GM20000 (cell line): ENCODE measurements at places on chromosomes 11 and 22.
A peak's percentile ranks its signal among the peaks of the same experiment; 100 is the strongest.

DNA sequence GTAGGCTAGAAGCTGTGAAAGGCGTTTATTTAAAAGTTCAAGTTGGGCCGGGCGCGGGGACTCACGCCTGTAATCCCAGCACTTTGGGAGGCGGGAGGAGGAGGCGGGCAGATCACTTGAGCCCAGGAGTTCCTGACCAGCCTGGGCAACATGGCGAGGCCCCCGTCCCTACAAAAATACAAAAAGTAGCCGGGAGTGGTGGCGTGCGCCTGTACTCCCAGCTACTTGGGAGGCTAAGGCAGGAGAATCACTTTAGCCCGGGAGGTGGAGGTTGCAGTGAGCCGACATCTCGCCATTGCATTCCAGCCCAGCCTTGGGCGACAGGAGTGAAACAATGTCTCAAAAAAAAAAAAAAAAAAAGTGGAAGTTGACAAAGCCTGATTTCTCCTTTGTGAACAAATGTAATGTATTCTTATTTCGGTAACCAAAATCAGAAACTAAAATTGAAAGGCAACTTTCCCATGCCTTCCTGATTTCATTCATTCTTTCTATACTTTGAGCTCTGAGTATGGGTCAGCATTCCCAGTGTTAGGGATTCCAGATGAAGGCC, 825 bp downstream of the PTPMT1 start:
- DNase-seq: no peak

DNA sequence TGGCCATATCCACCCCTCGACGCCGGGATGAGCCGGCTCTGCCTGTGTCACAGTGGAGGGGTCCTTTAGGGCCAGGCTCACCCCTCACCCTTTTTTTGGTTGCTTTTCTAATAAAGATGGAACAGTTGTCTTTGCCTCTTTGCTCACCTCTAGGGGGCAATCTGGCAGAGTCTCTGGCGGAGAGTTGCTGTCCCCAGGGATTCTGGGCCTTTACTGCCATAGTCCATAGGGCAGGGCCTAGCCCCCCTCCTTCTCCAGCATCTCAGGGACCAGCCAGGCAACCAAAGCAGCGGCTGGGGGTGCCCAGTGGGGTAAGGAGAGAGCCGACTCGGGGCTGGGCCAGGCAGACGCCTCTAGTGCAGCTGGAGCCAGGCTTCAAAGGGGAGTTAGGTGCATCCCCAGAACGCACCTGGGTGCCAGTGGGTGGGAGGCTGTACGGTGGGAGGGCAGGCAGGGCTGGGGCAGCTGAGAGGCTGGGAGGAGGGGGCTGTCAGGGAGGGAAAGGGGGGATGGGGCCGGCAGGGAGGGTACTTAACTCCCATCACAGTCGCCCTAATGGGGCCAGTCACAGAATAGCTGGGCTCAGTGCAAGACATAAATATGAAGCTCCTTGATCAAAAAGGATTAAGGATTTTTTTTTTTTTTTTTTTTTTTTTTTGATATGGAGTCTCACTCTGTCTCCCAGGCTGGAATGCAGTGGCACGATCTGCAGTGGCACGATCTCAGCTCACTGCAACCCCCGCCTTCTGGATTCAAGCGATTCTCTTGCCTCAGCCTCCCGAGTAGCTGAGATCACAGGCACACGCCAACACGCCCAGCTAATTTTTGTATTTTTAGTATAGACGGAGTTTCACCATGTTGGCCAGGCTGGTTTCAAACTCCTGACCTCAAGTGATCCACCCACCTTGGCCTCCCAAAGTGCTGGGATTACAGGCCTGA, 2.5 kb upstream of the SUSD2 start:
- no peak for DNase-seq

DNA sequence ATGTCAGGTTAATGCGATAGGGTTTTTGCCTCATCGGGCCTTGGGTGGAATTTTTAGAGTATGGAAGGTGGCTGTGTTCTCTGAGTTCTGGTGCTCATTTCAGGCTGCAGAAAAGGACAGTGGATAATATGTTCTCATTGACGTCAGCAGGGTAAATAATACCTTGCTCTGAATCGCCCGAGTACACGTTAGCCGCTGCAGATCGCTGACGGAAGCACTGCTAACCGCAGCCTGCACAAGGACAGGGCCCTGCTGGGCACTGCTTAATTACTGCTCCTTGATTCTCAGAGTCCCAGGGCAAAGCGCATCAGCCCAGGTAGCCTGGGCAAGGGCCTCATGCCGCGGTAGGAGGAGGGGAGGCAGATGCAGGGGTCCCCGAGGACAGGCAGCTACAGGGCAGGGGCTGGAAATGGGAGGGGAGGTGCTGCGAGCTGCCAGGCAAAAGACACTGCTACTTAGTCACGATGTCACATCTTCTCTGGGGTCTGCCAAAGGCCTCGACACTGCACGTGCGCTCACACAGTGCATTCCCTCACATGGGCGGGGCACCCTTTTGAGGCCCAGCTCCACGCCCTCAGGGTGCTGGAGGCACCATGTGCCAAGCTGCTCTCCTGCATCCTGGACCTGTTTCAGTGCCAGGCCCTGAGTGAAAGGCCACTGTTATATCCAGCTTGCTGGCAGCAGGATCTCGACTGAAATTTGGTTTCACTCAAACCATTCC, 35.2 kb downstream of the PPP2R1B start:
- no peak for DNase-seq

DNA sequence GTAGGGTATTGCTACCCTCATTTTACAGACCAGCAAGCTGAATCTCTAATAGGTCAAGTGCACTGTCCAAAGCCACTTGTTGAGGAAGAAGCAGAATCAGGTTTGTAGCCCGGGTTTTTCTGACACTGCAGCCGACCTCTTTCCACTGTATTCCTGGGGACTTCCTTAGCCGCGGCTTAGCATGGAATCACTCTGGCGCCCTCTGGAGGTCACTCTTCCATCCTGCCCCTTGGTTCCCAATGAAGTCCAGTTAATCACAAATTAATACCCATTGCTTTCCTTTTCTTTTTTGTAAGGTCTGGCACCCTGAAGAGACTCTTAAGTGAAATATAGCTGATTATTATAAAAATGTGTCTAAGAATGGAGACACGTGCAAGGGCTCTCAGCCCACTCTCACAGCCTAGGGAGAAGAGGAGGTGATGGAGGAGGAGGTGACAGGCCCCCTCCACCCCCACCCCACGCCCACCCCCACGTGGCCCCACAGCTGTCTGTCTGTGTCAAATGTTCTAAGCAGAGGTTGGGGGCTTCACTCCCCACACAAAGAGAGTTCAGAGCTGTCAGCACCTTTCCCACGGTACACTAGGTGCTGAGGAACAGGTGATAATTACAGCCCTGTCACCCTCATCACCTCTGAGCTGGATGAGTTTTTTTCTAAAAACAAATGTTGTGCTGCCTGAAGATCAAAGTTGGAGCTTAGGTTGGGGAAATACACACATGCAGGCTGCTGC, 57.7 kb upstream of the DRD2 start:
- DNase-seq: peak; percentile 65

GRCh38 chr11:74345420-74345819, 34.0 kb upstream of the P4HA3 start:
- DNase-seq: no peak

DNA sequence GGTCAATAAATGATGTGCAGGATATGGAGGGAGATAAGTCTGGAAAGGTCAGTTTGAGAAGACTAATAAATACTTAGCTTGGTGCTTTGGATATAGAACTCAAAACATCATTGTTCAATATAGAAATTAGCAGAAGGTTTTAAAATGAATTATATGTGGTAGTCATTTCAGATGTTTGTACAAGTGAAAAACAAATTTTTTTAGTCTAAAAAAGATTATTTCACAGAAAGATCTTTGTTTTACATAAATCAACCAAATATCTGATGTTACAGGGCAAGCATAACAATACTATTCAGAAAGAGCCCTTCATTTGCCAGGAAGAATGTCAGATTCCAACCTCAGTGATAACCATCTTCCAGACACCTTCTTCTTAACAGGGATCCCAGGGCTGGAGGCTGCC, at the start of gene OR52D1:
Gene OR52D1, plus strand, starts transcription at position 301 of the 400 bp plus-strand sequence. Its CDS starts 22 bp downstream, at position 323.
- DNase-seq: no peak

DNA sequence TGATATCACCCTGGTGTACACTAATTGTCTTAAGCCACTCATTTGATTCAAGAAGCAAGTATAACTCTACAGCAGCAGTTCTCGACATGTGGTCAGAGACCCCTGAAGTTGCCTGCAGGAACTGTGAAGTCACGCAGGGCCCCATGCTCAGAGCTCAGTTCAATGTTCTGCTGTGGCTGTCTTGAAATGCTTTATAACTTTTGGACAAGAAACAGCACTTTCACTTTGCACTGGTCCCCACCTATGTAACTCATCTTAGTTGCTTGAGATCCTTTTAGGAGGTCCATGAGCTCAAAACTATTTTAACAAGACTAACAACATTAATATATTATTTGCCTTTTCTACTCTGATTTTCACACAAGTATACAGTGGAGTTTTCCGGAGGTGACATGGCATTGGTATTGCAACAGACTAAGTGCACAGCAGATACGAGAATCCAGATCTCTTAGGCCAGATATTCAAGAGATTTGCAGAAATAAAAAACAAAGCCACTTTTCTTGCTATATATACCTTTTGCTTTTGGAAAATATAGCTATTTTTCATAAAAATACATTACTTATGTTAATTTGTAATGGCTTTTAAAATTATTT, 64.8 kb downstream of the PRR5L start:
- DNase-seq: no peak

GRCh38 chr11:12734625-12735024, 60.4 kb downstream of the TEAD1 start:
- no peak for DNase-seq

DNA sequence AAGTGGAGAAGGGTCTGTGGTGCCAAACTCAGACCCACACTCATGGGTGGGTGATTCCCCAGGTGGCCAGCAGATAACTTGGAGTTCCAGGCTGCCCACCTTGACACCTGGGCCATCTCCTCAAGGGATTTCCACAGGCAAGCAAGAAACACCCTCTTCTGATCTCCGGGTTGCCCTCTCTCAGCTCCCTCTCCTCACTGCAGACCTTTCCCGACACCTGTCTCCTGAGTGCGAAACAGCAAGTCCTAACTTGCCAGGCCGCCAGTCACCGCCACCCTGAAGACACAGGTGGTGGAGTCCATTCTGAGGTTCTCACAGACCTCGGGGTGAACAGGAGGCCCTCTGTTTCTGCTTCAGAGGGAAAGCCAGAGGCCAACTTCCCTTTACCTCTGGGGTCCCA, 16.6 kb downstream of the GALNT18 start:
- DNase-seq: no peak

GRCh38 chr11:10268746-10269488, 25.1 kb downstream of the SBF2 start:
- no peak for DNase-seq

- no peak for DNase-seq
Measured at GRCh38 chr11:15034687-15035267, 38.6 kb upstream of the CALCB start.

- DNase-seq: no peak
Measured at GRCh38 chr22:44317886-44318637, 5.3 kb upstream of the SHISAL1 start.

DNA sequence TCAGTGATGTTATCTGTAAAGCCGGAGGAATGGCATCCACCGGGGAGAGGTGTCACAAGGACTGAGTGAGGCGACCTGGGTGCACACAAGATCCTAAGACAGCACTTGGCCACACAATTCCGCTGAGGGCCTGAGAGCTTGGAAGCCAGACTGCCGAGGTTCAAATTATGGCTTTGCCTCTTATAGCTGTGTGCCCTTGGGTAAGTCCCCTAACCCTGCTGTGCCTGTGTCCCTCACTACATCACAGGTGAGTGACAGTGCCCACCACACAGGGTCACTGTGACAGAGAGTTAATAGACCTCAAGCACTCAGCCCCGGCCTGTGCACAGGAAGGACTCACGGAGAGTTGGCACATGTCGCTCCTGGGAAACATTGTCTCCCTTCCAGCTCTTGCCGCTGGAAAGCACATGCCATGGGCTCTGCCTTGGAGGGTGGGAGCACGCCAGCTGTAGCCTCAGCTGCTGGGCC, 592 bp downstream of the RHOD start:
- DNase-seq: no peak

DNA sequence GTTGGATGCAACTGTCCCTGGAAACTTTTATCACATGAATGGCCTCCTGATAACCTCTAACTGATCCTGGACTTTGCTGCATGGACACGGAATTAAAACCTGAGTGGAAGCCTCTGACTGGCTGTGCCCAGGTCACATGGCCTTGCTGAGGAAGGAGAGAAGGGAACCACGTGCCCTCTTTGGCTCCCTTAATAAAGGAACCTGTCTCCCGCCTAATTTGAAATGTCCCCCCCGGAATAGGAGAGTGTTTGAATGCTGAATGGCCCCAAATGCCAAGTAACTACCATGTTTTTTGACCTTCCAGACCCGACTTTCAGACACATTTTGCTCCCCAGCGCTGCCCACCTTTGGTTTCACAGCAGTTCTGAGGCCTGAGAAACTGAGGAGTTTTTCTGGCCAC, 76.9 kb downstream of the ADAMTS15 start:
- no peak for DNase-seq

GRCh38 chr11:21646351-21646750, 546.5 kb upstream of the ANO5 start:
- DNase-seq: no peak

DNA sequence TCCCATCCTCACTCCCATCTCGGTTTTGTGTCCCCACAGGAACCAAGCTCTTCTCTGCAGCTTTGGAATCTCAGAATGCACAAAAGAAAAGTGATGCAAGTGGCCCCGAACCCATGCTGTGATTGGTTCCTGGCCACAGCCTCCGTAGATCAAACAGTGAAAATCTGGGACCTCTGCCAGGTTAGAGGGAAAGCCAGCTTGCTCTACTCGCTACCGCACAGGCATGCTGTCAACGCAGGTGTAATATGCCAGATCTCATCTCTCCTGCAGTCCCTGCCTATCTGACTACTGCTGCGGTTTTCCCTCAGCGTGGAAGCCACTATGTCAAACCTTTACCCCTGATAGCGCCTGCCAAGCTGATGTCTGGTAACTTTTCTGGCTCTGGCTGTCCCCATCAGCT, 200.5 kb upstream of the LRRC4C start:
- no peak for DNase-seq

- DNase-seq: no peak
Measured at GRCh38 chr22:36486619-36487384, 5.4 kb upstream of the TXN2 start.

DNA sequence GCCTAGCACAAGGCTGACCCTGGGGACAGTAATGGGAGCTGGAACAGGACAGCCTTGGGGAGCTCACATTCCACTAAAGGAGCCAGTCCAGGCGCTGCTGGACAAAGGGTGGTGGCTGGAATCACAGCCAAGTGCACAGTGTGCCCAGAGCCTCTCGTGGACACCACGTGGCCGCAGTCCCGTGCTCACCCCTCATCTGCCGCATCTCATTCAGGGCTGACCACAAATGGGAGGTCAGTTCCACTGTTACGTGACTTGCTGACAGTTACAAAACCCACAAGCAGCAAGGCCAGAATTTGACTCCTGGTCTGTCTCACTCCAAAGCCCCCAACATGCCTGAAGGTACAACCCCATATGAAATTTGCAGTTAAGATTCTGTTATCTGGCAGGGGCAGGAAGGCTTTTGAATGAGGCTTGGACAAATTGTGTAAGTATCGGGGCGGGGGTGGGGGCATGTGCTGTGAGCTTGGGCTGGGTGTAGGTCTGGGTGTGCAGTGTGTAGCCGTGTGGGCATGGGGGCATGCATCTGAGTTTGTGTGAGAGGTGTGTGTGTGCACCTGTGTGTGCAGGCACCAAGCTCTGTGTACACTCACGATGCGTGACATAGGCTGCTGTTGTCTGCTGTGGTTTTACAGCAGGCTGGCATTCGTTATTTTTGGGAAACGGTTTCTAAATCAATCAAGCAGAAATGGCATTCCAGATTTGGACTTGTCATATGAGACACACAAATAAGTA, 301.7 kb downstream of the BRD1 start:
- no peak for DNase-seq
